ENCODE measurements at places on chromosomes 4 and X.

- no peak for DNase-seq
Measured at GRCh38 chr4:80207172-80207583, 9.9 kb downstream of the PRDM8 start.

DNA sequence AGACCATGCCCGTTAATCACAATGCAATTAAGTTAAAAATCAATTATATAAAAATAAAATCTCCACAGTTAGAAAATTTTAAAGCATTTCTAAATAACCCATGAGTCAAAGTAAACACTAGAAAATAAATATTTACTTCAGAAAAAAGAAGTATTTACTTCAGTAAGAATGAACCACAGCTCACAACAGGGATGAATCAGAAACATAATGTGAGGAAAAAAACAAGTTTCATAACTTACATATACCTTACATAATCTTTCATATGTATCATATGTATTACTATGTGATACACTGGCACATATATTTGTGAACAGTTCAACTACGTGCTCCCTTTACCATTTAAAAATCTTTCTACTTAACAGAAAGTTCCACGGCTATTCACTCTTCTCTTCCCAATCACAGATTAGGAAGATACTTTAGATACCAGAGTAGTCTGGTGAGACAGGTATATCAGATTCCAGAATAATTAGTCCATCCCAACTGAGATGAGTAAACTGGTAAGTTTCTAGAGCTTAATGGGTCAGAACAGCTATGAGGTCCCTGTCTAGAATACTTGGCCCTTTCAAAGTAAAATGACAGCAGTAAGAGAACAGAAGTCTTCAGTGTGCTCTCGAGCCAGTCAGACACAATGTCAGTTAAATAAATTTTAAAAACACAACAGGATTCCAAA, 70.3 kb downstream of the SH3RF1 start:
- no peak for DNase-seq

DNA sequence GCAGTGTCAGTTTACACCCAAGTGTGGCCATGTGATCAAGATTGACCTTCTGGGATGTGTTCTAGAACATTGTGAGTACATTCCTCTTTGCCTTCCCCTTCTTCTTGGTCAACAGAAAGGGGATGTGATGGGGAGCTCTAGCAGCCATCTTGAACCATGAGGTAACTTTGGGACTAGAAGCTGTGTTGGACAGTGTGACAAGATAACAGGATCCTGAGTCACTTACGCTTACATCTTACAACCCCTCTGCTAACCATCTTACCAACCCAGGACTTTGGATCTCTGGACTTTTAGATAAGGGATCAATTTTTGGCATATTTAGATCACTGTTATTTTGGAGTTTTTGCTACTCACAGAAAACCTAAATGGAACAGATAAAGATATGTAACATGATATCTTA, 625.6 kb downstream of the BCOR start:
- DNase-seq, result no peak

DNA sequence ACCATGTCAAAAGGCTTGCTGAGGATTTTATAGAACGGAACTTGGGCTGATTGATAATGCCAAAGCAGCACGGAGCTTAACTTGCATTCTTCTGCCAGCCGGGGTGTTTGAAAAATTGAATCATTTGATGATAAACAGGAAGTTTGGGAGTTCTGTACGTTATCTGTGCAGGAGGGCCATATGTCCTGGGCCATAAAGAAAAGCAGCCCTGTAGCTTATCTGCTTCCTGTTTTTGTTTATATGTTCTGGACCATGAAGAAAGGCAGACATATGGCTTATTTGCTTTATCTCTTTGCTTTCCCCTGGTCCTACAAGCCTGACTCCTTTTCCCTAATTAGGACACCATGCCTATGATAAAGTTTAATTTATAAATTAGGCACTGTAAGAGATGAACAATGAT, 62.4 kb downstream of the HOPX start:
- DNase-seq, result no peak

GRCh38 chrX:54495814-54496516, at the start of gene FGD1:
Gene FGD1 (minus strand): TSS chrX:54496234. CDS start chrX:54495432, 802 bp downstream.
- DNase-seq, result peak; percentile 79

DNA sequence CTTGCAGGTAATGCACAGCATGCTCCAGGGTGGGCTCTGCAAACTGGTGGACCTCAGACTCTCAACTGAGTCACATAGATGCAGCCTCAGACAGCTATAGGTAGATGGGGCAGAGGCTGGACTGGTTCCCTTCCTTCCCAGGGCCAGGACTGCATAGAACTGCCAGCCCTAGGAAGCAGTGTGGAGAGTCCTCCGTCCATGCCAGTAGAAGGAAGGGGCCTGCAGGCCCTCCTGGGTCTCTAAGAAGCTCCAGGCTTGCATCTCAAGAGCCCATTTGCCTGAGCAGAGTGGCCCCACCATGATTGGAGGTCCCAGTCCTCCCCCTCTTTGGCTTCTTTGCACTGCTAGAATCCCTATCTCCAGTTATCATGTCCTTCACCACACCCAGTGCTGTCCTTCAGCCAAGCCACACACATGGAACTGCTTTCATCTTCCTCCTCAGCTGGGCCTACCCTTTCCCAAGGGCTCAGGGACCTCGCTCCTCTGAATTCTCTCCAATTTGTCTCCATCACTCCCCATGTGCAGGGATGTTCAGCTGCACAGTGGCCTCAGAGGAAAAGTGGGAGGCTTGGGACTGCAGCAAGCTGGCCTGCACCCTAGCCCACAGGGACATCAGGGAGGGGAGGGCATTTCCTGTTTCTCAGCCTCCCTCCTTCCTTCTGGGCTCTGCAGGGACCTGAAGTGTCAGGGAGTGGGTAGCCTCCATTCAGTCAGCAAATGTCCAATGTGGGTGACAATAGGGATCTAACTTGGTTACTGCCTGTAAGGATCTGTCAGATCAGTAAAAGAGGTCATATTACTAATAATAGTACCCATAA, 146.0 kb downstream of the PJA1 start:
- no peak for DNase-seq

- DNase-seq, result no peak
Measured at GRCh38 chr4:118935819-118936218, 47.2 kb downstream of the SYNPO2 start.

- no peak for DNase-seq
Measured at GRCh38 chr4:146477054-146477453, 44.7 kb downstream of the SLC10A7 start.

- DNase-seq, result no peak
Measured at GRCh38 chrX:9865804-9866472, 79.7 kb downstream of the SHROOM2 start.

DNA sequence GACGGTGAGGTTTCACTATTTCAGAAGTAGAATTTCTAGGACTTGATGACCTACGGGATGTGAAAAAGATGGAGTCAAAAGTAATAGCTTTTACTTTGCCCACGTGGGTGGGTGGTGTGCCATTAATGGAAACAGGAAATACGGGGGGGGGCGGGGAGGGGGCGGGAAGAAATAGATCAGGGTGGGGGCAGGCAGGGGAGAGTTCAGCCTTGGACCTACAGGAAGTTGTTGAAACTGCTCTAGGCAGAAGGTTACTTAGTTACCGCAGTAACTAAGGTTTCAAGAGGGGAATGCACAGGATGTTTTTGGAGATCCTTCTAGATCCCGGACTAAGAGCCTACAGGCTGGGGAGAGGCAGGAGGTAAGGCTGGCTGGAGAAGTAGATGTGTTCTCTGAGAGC, 3.6 kb upstream of the FHL1 start:
- DNase-seq, result no peak

DNA sequence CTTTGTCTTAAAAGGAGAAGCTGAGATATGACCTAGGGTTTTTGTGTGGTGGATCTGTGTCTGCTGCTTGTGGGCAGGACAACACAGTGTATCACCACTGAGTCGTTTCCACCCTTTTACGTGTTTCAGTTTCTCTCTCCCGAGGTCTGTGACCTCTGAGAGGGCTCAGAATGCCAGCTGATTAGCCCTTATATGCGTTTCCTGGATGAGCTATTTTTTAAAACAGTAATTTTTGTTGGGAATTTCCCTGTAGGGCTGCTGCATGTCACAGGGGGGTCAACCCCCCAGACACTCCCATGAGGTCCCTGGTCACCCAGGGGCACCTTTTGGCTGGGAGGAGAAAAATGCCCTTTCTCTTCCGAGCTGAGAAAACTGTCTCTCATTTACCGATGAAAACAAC, 170.4 kb upstream of the CASK start:
- no peak for DNase-seq

- no peak for DNase-seq
Measured at GRCh38 chrX:50971395-50971794, 60.9 kb downstream of the BMP15 start.

DNA sequence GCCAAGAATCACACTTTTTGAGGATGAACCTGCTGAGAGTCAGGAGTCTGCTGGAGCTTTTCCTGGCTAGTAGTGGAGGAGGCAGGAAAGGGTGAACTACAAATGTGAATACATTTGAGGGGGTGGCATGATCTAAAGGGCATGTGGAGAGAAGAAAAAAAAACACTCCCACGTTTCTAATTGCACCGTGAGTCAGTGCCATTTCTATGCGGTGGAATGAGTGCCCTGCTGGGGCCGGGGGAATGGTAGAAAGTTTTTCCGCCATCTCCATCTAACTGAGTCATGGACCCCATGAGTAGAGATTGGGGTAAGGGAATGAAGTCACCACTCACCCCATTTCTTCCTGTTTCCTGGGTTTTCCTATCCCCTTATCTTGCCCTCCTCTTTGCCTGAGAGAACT, 19.8 kb downstream of the BEX3 start:
- DNase-seq, result no peak
